ENCODE measurements at places on chromosomes 2 and 18.
A peak's percentile ranks its signal among the peaks of the same experiment; 100 is the strongest.

GRCh38 chr18:39360072-39360471 is 1794.5 kb upstream of the CELF4 start:
- H3K27ac ChIP-seq = no peak overlapping the region
- no peak for DNase-seq
- no peak overlapping the region for H3K4me3 ChIP-seq
- H3K27me3 ChIP-seq = no peaks in the 10 kb centered on the region
- no peaks in the 10 kb centered on the region for H3K4me1 ChIP-seq

- H3K4me1 ChIP-seq = peaks cover 9% of the 10 kb centered on the region
- no peaks in the 10 kb centered on the region for H3K36me3 ChIP-seq
- H3K4me3 ChIP-seq = no peak overlapping the region
- no peak overlapping the region for H3K27ac ChIP-seq
Measured at GRCh38 chr2:167196461-167197252, 308.4 kb downstream of the XIRP2 start.

GRCh38 chr18:42196651-42197050 is 241.6 kb downstream of the PIK3C3 start:
- H3K4me1 ChIP-seq = peaks cover 11% of the 10 kb centered on the region
- H3K27me3 ChIP-seq = no peaks in the 10 kb centered on the region
- no peak for DNase-seq
- no peak overlapping the region for H3K27ac ChIP-seq

- H3K27ac ChIP-seq = no peak overlapping the region
- H3K36me3 ChIP-seq = no peaks in the 10 kb centered on the region
- H3K27me3 ChIP-seq = no peaks in the 10 kb centered on the region
- no peak overlapping the region for H3K4me3 ChIP-seq
- peaks cover 5% of the 10 kb centered on the region for H3K4me1 ChIP-seq
Measured at GRCh38 chr2:218072478-218073024, 3.5 kb downstream of the RUFY4 start.

- H3K27me3 ChIP-seq = no peaks in the 10 kb centered on the region
- no peak for DNase-seq
- H3K36me3 ChIP-seq = no peaks in the 10 kb centered on the region
- H3K4me1 ChIP-seq = no peaks in the 10 kb centered on the region
Measured at GRCh38 chr2:228841475-228841874, 429.6 kb downstream of the PID1 start.

GRCh38 chr2:223057569-223057968 is 5.6 kb downstream of the KCNE4 start:
- peak overlapping the region; percentile 94 for H3K27ac ChIP-seq
- no peak for DNase-seq
- no peaks in the 10 kb centered on the region for H3K36me3 ChIP-seq
- no peak overlapping the region for H3K4me3 ChIP-seq

DNA sequence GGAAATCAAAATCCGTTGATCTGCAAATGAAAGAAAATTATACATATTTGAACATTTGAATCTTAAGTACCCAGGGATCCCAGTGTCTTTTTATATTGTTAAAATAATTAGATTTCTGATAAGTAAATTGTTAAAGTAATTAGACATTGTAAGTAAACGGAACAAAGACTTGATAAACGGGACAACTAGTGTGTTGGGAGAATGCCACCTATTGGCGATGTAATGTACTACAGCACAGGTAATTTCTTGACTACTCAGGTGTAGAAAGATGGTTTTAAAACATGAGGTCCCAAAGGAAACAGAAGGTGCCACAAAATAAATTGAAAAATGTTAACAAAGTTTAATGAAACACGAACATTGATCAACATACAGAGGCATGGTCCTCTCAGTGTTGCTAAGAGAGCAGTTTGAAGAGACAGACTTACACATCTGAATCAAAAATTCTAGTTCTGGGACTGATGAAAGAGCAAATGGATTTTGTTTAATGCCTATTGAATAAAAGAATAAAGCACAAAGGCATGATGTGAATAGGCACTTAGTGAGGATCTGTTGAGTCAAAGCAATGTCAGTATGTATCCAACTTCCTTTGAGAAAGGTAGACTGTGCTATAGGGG is 103.4 kb upstream of the RASGRP3 start:
- H3K27me3 ChIP-seq = no peaks in the 10 kb centered on the region
- H3K36me3 ChIP-seq = peaks cover 3% of the 10 kb centered on the region
- peak overlapping the region; percentile 38 for H3K27ac ChIP-seq

Data from tibial artery (tissue), 4 donors.